Stimulated activated CD8-positive, alpha-beta memory T cell treated with anti-CD3 and anti-CD28 coated beads, Interleukin-7, amount 100 ng/mL, for 48 hours (primary cell): ENCODE measurements at places on chromosomes 7 and 10.

- DNase-seq = no peak
Observed at GRCh38 chr10:50044941-50045664, 22.7 kb upstream of the WASHC2A start.

GRCh38 chr10:131760416-131761166 is 140.2 kb upstream of the PPP2R2D start:
- no peak for DNase-seq

GRCh38 chr7:101951757-101952156 is 134.3 kb downstream of the CUX1 start:
- no peak for DNase-seq

- DNase-seq = no peak
Observed at GRCh38 chr7:80493121-80493849, 18.6 kb downstream of the GNAT3 start.

DNA sequence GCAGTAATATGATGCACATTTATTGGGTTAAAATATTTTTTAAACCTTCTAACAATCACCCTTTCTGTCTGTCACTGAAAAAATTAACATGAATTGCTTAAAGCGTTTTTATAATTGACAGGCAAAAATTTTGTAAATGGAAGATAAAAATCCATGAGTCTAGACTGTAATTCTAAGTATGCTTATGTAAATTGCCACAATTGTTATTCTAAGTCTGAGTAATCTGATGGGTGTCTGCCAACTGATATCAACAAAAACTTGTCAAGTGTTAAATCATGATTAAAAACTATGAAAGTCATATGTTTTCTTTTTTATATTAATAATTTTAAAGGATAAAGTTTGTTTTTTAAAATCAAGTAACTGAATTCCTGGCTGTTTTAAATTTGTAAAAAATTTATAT is 208.2 kb downstream of the CDK14 start:
- no peak for DNase-seq

GRCh38 chr10:30587522-30588031 is 42.0 kb downstream of the LYZL2 start:
- DNase-seq = no peak

- no peak for DNase-seq
Observed at GRCh38 chr10:77293773-77294172, 343.8 kb downstream of the KCNMA1 start.

- no peak for DNase-seq
Observed at GRCh38 chr7:82722946-82723345, 279.4 kb upstream of the CACNA2D1 start.

- DNase-seq = no peak
Observed at GRCh38 chr10:13006037-13006436, 4.5 kb upstream of the CCDC3 start.

DNA sequence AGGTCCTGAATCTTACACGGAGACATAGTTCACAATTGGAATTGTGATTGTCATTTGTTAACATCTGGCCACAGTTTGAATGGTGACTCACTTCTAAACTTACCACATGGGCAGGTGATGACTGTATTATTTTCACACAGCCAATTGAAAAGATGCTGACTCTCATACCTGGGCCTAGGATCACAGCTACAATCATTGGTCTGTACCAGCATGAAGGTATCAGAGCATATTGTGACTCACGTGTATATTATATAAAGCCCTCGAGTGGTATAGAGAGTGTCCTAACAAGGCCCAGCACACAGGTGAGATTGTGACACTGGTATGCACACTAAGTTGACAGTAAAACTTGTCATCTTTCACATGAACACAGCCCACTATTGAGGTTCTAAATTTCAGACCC is 9.4 kb upstream of the ZNF107 start:
- no peak for DNase-seq

DNA sequence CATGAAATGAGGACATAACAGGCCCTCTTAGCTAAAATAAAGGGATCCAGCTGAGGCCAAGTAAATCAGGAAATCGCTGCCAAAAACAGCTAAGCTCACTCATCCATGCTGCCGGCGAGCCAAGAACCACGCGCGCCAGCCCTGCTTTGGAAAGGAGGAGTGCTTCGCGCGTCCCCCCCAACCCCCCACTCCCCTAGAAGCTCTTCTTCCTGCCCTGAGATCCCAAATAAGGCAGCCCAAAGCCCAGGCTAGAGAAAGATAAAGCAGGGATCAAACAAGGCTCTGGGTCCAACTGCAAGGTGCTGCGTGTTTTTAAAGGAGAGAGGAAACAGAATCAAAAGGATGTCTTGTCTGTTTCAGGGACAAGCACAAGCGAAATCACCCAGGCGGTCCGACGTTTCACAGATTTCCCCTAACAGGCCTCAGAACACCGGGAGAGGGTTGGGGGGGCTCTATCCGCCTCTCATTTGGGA is 168.3 kb upstream of the AUTS2 start:
- DNase-seq = no peak

DNA sequence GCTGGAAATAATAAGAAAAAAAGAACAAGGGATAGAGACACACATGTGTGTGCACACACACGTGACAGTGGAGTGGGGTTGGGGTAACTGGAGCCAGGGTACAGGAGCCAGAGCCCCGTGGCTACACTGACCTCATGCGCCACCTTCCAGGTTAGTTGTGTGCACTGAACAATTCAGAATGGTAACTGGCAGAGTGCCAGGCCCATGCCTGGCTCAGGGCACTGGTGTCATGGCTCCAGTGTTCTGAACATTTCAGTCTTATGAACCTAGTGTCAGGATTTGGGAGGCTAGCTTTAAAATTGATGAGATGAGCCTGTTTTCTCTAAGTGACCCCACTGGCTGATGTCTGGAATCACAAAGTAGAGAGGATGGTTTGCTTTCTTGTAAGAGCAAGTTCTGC is 269.6 kb downstream of the SORCS3 start:
- DNase-seq = no peak

- no peak for DNase-seq
Observed at GRCh38 chr7:33109758-33110238, 594 bp upstream of the RP9 start.

DNA sequence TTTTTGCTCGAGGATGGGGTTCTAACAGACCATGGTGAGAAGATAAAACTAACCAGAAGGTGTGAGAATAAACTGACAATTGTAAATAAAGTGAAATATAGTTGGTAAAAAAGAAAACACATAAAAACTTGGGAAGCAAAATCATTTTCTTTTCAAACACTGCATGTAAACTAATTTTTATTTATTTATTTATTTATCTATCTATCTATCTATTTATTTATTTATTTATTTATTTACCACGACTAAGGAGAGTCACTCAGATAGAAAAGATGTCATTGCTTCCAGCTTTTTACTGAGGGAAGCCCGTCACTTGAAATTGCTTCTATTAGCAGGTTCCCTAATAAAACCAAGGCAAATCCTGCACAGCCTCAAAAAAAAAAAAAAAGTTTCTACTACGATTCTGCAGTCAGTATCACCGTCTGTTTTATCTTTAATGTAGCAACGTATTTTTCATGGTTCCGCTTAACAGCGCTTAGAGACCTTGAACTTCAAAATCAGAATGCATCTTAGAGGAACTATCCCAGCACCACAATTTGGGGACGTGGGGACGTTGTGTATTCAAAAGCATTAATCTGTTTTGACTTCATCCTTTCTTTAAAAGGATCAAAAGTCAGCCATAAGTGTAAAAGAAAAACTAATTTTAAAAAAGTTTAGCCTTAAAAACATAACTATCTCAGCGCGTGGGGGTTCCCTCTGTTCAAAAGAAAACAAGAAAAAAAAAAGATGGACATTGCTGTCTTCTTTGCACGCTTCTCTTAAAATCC is 33.3 kb upstream of the EBLN1 start:
- DNase-seq = no peak

DNA sequence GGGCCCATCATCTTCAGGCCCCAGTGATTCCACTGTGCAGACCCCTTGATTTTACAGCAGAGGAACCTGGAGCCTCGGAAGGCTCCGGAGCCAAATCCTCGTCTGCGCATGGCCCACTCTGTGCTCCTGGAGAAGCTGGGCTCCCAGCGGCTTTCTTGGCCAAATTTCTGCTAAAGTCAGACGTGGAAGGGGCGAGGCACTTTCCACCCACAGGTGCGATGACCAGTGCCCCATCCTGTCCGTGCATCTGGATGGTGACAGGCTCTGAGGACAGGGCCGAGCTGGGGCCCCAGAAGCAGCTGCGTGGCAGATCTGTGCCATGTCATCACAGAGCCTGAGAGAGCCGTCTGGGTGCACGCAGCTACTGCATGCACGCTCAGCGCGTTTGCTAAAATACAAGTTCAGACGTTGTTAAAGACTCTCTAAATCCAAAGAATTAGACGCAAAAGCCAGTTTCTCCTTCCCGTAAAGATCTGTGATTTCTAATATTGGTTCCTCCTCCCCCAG is 57.2 kb downstream of the JAKMIP3 start:
- no peak for DNase-seq

DNA sequence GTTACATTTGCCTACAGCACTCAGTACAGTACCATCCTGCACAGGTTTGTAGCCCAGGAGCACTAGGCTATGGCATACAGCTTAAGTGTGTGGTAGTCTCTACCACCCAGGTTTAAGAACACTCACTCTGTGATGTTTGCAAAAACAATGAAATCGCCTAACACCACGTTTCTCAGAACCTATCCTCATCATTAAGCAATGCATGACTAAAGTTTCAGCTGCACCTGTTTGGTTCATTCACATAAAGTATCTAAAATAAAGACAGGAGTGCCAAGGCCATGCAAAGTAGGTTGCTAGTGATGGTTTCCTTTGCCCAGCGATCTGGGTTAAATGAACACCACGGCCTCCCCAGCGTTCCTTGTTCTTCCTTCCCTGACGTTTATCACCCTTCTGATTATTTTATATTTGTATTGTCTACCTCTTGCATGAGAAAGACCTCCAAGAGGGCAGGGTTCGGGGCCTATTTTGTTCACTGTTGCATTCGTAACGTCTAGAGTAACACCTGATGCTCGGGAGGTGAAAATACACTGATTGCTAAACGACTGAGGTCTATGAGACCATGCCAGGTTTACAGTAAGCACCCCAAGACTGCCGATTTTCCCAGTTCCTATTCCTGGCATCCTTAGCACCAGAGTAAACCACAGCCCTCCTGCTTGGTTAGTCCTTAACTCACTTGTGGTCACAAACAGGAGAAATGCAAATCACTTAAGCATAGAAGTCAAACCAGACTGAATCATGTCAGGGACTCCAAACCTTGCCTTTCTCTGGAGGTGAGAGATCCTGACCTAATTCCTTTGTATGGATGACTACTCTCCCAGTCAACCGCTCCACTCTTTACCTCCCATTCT is 204.1 kb upstream of the NFE2L3 start:
- no peak for DNase-seq

GRCh38 chr10:99791831-99792230 is 9.4 kb downstream of the ABCC2 start:
- DNase-seq = no peak

DNA sequence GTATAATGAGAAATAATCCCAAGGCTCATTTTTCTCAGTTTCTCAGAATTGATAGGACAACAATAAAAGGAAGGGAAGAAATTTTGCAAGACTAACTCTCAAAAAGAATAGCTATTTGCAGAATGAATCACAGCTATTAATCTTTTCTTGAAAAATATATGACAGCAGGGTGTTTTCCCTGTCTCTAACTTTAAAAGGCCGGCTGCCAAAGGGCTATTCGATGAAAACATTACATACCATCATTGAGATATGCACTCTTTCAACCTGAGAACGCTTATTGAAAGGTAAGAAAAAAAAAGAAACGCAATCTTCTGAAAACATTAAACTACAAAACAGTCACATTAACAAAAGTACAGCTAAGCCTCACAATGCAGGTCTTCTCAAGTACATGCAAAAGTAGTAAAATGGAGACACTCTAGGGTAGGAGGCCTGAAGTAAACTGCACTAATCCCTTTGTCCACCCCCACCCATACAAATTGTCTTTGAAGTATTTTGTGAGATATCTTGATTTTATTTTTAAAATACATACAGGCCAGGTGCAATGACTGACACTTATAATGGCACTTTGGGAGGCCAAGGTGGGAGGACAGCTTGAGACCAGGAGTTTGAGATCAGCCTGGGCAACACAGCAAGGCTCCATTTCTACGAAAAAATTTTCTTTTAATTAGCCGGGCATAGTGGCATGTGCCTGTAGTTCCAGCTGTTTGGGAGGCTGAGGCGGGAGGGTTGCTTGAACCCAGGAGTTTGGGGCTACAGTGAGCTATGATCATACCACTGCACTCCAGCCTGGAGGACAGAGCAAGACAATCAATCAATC is 83.0 kb downstream of the PARD3 start:
- no peak for DNase-seq

DNA sequence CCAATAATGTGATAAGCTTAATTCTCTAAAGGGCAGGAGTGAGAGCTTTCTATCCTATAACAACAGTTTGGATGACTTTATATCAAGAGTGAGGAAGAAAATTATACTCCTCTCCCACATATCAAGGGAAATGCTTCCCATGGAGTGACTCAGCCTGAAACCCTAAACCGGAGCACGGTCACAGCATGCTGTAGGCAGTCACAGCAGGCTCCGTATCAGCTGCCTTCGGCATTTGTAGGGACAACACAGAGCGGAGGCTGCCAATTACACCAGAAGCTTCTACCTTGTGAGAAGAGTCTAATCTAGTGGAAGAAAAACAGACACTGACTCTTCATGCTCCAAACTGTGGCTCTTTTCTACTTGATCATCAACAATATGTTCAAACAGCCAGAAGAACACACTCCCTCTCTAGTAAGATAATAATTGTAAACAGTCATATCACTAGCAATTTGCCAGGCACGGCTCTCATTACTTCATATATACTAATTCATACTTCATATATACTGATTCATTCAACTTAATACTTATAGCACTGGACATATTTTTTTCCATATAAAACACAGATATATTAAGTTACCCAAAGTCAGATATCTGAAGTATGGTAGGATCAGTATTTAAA is 65.9 kb downstream of the DGKB start:
- DNase-seq = no peak

DNA sequence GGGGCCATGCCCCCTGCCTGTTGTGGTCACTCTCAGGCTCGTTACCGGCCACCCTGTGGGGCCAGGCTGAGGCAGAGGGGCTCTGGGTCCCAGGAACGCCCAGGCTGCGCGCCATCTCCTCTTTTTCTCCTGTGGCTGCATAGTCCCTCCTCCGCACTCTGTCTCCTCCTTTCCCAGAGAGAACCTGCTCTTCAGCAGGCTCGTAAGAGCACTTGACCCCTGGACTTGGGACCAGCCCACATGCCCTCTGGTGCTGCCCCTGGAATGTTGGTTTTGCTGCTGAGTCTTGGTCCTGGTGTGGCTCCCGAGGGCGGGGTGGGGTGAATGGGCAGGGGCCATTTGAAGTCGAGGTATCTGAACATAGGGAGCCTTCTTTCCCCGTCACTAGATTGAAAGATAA is 6.6 kb upstream of the BHLHA15 start:
- DNase-seq = no peak

GRCh38 chr7:4645246-4645645 is 36.8 kb upstream of the FOXK1 start:
- DNase-seq = no peak

GRCh38 chr7:39142750-39143149 is 165.0 kb downstream of the POU6F2 start:
- DNase-seq = no peak
